ENCODE measurements at places on chromosomes 1 and 21. TPM values are rescaled to one million over a fixed set of nuclear protein-coding genes. Genes with fewer than 3 reads are reported as not detected.

DNA sequence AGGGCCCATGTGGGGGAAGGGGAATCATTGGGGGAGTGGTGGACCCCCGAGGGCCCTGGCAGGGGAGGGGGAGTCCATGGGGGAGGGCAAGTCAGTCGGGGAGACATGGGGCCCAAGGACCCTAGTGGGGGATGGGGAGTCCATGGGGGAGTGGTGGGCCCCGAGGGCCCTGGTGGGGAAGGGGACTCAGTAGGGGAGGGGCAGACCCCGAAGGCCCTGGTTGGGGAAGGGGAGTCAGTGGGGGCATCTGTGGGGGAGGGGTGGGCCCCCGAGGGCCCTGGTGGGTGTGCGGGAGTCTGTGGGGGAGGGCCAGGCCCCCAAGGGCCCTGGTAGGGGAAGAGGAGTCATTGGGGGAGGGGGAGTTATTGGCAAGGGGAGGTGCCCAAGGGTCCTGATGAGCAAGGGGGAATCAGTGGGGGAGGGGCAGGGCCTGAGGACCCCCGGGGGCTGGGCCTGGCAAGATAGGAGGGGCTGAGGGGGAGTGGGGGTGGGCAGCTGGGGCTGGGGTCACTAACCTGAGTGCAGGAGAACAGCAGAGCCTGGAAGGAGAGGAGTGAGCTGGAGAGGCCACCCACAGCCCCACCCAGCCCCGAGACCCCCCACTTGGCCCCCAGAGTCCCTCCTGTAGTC lies 2.1 kb downstream of the MXRA8 start:
- H3K27ac ChIP-seq: peak overlapping the region; percentile 92
- H3K36me3 ChIP-seq: peaks cover 8% of the 10 kb centered on the region
- DNase-seq: no peak
- peaks cover 97% of the 10 kb centered on the region for H3K4me1 ChIP-seq
- peak overlapping the region; percentile 54 for H3K4me3 ChIP-seq

GRCh38 chr1:168408884-168409283 lies 128.2 kb downstream of the TBX19 start:
- no peak overlapping the region for H3K27ac ChIP-seq
- no peak for DNase-seq
- no peaks in the 10 kb centered on the region for H3K27me3 ChIP-seq
- no peak overlapping the region for H3K4me3 ChIP-seq

DNA sequence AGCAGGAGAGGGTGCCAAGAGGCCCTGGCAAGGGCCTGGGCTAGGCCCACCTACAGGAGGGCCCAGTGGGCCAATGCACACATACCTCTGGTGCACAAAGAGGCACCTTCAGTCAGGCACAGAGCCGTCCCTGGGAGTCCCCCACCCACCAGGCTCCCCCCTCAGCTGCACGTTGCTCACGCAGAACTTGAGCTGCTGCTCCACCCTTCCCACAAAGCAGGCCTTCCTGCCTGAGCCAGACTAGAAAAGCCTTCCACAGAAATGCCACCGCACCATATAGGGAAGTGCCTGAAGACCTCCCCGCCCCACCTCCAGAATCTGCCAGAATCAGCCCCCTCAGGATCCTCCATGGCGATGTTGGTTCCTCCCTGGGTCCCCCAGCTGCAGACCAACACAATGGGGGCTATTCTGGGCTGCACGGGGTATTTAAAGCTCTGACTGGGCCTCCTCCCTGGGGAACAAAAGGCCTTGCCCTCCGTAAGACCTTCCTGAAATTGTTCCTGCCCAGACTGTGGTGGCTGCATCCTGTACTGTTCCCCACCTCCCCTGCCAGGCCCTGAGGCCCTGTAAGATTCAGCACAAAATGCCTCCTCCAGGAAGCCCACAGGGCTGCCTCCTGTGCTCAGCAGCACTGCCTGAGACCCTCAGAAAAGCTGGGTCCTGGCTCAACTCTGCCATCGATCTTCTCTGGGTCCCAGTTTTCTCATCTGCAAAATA lies 27.2 kb downstream of the HSPG2 start:
- H3K27ac ChIP-seq: peak overlapping the region; percentile 82
- no peaks in the 10 kb centered on the region for H3K27me3 ChIP-seq
- H3K4me3 ChIP-seq: no peak overlapping the region
- no peak for DNase-seq

- no peak for DNase-seq
- no peaks in the 10 kb centered on the region for H3K27me3 ChIP-seq
- peaks cover 33% of the 10 kb centered on the region for H3K4me1 ChIP-seq
- H3K4me3 ChIP-seq: no peak overlapping the region
Measured at GRCh38 chr1:117654493-117655219, 48.8 kb downstream of the TENT5C start.

DNA sequence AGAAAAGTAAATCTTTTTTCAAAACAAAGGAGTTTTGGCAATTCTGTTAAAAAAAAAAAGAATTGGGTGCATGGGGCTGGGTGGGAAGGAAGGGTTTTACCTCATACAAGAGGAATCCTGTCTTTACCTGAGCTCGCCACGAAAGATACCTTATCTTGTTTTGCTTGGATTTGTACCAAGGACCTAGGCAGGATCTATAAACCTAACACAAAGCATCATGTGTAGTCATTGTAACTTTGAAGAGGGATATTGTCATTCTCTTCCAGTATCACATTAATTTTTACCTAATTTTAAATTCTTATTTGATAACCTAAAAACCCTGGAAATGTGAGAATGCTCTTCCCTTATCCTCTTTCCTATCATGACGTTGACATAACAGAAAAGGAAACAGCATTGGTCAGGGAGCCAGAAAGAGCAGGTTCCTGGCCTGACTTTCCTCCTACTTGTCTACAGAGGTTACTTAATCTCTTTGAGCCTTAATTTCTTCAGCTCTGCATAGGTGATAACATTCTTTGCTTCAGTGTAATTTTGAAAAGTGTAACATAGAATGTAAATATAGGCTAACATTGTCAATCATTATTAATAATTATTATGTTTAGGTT lies 4.0 kb upstream of the LAMC1 start:
- DNase-seq: no peak
- no peak overlapping the region for H3K4me3 ChIP-seq
- no peak overlapping the region for H3K27ac ChIP-seq

DNA sequence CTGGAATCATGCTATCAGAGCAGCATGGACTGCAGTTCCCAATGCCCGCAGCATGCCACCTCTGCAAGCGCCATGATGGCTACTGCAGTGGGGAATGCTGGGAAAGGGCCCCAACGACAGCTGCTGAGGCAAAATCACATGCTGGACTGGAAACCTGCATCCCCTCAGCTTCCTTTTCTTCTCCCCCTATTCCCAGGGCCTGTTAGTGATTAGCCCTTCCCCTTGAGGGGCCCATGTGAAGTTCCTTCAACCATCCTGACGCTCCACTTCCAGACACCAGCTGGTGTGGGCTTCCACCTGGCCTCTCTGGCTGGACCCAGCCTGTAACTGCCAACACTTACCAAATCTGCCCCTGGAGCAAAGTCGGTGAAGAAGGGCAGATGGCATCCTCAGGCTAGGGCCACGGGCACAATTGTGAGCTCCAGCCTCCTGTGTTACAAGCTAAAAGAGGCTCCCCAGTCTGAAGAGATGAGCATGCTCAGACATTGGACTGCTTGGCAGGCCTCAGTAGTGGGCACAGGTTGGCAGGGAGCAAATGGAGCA lies 22.1 kb upstream of the SDC3 start:
- H3K36me3 ChIP-seq: peaks cover 35% of the 10 kb centered on the region
- peaks cover 4% of the 10 kb centered on the region for H3K4me1 ChIP-seq
- DNase-seq: no peak
- H3K4me3 ChIP-seq: no peak overlapping the region

DNA sequence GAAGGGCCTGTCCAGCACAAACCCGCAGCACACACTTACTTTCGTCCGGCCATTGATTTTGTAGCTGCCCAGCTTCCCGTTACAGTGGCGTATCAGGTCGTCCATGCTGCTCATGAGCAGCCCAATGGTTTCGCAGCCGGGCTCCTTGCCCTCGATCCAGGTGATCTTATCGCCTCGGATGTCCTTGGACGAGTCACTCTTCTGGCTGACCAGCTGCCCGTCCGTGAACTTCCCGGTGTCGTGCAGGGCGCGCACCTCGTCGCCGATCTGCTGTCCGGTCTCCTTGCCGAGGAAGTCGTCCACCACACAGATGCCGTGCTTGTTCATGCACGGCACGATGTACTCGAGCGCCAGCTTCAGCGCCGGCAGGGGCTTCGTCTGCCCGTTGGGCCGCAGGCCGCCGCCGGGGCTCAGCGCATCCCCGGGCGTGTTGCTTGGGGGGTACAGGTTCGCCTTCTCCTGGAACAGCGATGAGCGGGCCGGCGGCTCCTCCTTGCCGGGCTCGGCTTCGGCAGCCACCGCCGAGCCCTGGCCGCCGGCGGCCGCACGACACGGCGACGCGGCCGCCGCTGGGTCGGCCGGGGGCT lies 1.0 kb downstream of the EGLN1 start:
- peaks cover 51% of the 10 kb centered on the region for H3K4me1 ChIP-seq
- H3K4me3 ChIP-seq: peak overlapping the region; percentile 79
- peak; percentile 89 for DNase-seq
- peak overlapping the region; percentile 99 for H3K27ac ChIP-seq
- no peaks in the 10 kb centered on the region for H3K36me3 ChIP-seq
- H3K27me3 ChIP-seq: no peaks in the 10 kb centered on the region

- H3K27me3 ChIP-seq: no peaks in the 10 kb centered on the region
- H3K36me3 ChIP-seq: no peaks in the 10 kb centered on the region
- peak overlapping the region; percentile 91 for H3K4me3 ChIP-seq
- peak overlapping the region; percentile 83 for H3K27ac ChIP-seq
- peak; percentile 32 for DNase-seq
Measured at GRCh38 chr1:180156201-180156600, 1.5 kb downstream of the QSOX1 start.

GRCh38 chr1:24111996-24112779 lies at the start of gene MYOM3:
TSS of gene MYOM3 (minus strand) at chr1:24112135. CDS start at chr1:24108636, 3,499 bp downstream.
- H3K4me3 ChIP-seq: peak within 1 kb of the TSS; percentile 36
- no peaks in the 10 kb centered on the region for H3K36me3 ChIP-seq
- H3K4me1 ChIP-seq: peaks cover 39% of the 10 kb centered on the region
- H3K27ac ChIP-seq: peak within 1 kb of the TSS; percentile 41
- no peaks in the 10 kb centered on the region for H3K27me3 ChIP-seq

DNA sequence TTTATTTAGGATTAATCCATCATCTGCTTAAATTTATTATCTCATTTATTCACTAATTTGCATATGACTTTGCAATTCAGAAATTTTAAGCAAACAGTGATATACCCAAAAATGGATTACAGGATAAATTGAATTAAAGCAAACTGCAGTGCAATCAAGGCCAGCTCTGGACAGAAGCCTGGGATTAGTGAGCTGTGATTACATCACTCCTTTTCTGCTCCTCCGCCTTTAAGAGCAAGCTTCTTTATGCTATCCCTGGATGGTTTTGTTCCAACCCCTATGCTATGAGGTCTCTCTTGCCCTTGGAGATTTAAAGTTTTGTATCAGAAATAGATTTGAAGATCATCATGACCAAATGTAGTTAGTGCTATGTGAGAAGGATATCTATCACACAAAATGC lies 32.6 kb downstream of the GPR52 start:
- no peak overlapping the region for H3K27ac ChIP-seq
- no peak for DNase-seq
- no peaks in the 10 kb centered on the region for H3K27me3 ChIP-seq
- no peaks in the 10 kb centered on the region for H3K4me1 ChIP-seq
- no peaks in the 10 kb centered on the region for H3K36me3 ChIP-seq
- H3K4me3 ChIP-seq: no peak overlapping the region

DNA sequence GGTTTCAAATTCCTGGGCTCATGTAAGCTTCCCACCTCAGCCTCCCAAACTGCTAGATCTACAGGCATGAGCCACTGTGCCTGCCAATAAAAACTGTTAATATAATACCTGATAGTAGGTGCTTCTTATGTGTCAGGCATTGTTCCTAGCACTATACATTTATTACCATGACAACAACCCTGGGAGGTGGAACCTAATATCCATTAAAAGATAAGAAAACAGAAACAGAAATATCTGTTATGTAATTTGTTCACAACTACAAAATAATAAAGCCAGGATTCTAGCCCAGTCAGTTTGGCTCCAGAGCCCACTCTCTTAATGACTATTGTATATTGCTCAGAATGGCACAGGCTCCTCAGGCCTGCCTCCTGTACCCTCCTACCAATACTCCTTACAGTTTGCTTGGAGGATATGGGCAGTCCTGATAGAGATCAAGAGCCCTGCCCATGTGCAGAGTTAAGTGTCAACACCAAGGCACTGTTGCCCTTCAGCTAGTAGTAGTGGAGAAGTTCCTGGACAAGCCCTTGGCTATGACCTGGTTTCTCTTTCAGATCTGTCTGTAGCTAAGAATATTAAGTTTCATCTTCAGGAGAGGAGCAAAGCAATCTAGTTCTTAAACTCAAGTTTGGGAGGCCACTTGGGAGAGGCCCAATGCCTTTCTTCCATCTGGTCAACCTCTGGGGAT lies 22.4 kb downstream of the RPL5 start:
- no peaks in the 10 kb centered on the region for H3K36me3 ChIP-seq
- H3K27me3 ChIP-seq: no peaks in the 10 kb centered on the region
- H3K4me1 ChIP-seq: no peaks in the 10 kb centered on the region
- no peak for DNase-seq
- no peak overlapping the region for H3K4me3 ChIP-seq
- no peak overlapping the region for H3K27ac ChIP-seq

DNA sequence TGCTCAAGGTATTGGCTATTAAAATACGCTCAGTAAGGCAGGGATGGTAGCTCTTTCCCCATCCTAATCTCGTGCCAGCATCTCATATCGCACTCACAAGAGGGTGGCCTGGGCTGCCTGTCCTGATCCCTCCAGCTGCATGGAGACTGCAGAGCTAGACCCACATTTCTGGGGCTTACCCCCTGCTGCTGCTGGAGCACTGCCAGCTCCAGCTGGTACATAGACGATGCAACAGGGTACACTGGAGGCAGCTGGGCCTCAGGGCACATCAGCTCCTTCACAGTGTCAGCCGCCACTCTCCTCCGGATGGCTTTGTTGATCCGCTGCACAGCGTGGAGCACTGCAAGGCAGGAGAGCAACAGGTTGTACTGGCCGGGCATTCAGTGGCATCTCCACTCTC lies 16.0 kb downstream of the IQGAP3 start:
- no peaks in the 10 kb centered on the region for H3K27me3 ChIP-seq
- DNase-seq: no peak
- no peaks in the 10 kb centered on the region for H3K4me1 ChIP-seq
- H3K27ac ChIP-seq: no peak overlapping the region

- H3K27me3 ChIP-seq: no peaks in the 10 kb centered on the region
- H3K27ac ChIP-seq: peak overlapping the region; percentile 99
- DNase-seq: no peak
Measured at GRCh38 chr1:8814865-8815264, 2.6 kb downstream of the RERE start.

- DNase-seq: no peak
- no peak overlapping the region for H3K4me3 ChIP-seq
- no peaks in the 10 kb centered on the region for H3K27me3 ChIP-seq
- no peak overlapping the region for H3K27ac ChIP-seq
- H3K36me3 ChIP-seq: no peaks in the 10 kb centered on the region
Measured at GRCh38 chr1:6866825-6867224, 81.6 kb downstream of the CAMTA1 start.

GRCh38 chr1:192698731-192699130 lies 62.8 kb downstream of the RGS13 start:
- H3K4me3 ChIP-seq: no peak overlapping the region
- no peak for DNase-seq
- no peaks in the 10 kb centered on the region for H3K4me1 ChIP-seq
- H3K27ac ChIP-seq: no peak overlapping the region
- no peaks in the 10 kb centered on the region for H3K36me3 ChIP-seq
- no peaks in the 10 kb centered on the region for H3K27me3 ChIP-seq

- no peaks in the 10 kb centered on the region for H3K36me3 ChIP-seq
- no peaks in the 10 kb centered on the region for H3K27me3 ChIP-seq
- peaks cover 27% of the 10 kb centered on the region for H3K4me1 ChIP-seq
- no peak overlapping the region for H3K4me3 ChIP-seq
Measured at GRCh38 chr1:212951947-212952640, 1.8 kb downstream of the VASH2 start.

C1orf116 gene
- 11.8 TPM for total RNA-seq

HP1BP3 gene
- total RNA-seq: 267 TPM

KIAA0040 gene
- total RNA-seq: 38.5 TPM

ZNF678 gene
- total RNA-seq: 15.2 TPM
